T-helper 2 cell (primary cell): ENCODE measurements at places on chromosomes 11 and 22.

GRCh38 chr22:20748731-20749428 lies 25.0 kb upstream of the SERPIND1 start:
- no peak for DNase-seq

- peak; percentile 69 for DNase-seq
Measured at GRCh38 chr22:19970479-19971275, 29.1 kb upstream of the TXNRD2 start.

- DNase-seq, result peak; percentile 8
Measured at GRCh38 chr11:113894421-113894996, 10.1 kb upstream of the HTR3B start.

DNA sequence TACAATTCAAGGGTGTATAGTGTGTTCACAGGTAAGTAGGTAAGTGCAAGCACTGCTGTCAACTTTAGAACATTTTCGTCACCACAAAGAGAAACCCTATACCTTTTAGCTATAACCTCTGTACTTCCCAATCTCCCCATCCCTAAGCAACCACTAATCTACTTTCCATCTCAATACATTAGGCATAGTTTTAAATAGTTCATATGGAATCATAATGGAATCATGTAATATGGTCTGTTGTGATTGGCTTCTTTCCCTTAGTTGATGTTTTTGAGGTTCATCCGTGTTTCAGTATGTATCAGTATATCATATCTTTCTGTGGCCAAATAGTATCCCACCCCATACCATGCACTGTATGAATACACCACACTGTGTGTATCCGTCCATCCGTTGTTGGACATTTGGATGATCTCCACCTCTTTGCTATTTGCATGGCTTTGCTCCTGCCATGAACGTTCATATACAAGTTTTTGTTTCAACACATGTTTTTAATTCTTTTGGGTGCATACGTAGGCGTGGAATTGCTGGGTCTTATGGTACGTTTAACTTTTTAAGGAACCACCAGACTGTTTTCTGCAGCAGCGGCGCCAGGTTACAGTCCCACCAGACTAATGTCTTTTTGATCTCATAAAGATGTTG lies 27.7 kb upstream of the OPCML start:
- DNase-seq, result no peak
